ENCODE measurements at places on chromosomes 1 and 21.

DNA sequence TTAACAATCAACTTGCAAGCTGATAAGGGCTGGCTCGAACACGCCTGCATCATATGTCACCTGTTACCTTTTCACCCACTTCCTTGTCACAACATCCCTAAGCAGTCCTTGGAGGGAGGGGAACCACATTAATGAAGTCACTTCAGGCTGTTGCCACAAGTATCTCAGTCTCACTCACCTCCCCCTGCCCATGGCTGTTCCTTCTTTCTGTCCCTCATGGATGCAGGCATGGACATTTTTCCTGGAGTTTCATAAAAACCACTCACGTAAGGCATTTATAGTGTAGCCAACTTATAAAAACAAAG lies 76.8 kb upstream of the ANGPTL1 start:
- no peak for DNase-seq

- no peak for DNase-seq
Measured at GRCh38 chr1:64653466-64653865, 91.4 kb upstream of the RAVER2 start.

GRCh38 chr21:28719723-28720122 lies 273.0 kb downstream of the LTN1 start:
- no peak for DNase-seq

DNA sequence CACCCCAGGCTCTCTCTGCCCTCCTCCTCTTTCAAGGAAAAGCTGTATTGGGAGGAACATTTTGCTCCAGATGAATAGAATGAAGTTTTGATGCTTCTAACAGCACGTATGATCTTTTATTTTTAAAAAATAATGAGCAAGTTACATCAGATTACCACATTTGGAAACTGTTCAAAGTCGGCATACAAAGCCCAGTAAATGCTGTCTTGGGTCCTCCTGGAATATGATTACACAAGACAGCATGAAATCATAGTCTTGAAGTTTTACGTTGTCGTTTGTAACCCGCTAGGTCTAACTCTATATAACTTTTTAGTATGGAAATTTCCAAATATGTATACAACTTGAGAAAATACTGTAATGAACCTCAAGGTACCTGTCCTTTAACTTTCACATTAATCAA lies 385.6 kb downstream of the HLX start:
- no peak for DNase-seq

- DNase-seq: no peak
Measured at GRCh38 chr21:25507522-25507921, 99.8 kb downstream of the MRPL39 start.

- no peak for DNase-seq
Measured at GRCh38 chr1:36834586-36834985, 199.7 kb downstream of the GRIK3 start.

Measured in neural progenitor cell (in vitro differentiated cells).